ENCODE measurements at places on chromosomes 11 and 22.

GRCh38 chr11:58192229-58192628 is 3.4 kb downstream of the OR9Q2 start:
- DNase-seq: no peak

- DNase-seq: no peak
These were observed 8.5 kb upstream of the FEZ1 start for GRCh38 chr11:125504580-125504979.

- no peak for DNase-seq
These were observed 11.9 kb downstream of the SHANK3 start for GRCh38 chr22:50684501-50684900.

DNA sequence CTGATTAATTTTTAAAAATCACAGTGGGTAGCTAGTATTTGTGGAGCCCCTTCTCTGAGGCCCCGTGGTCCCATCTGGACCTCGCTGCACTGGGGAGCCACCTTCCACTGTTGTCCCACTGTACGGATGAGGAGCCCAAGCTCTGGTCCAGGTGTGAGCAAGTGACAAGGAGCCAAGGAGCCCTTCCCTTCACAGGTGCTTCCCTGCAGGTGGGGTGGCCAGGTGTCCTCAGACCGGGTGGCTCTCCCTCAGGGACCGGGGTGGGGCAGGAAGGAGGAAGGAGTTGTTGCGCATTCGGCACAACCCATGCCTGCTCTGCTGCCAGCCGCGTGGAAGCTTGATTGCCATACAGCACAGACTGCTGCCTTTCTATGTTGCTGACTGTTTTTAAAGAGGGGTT is 10.4 kb upstream of the SEPTIN5 start:
- no peak for DNase-seq

GRCh38 chr11:39209981-39210380 is 2249.5 kb downstream of the LRRC4C start:
- DNase-seq: no peak

- DNase-seq: no peak
These were observed at the start of gene DRD4 for GRCh38 chr11:636511-637332. DRD4 (plus strand) TSS chr11:637269; CDS start chr11:637305, 36 bp downstream.

GRCh38 chr11:95650276-95650675 is 139.3 kb downstream of the FAM76B start:
- DNase-seq: no peak

DNA sequence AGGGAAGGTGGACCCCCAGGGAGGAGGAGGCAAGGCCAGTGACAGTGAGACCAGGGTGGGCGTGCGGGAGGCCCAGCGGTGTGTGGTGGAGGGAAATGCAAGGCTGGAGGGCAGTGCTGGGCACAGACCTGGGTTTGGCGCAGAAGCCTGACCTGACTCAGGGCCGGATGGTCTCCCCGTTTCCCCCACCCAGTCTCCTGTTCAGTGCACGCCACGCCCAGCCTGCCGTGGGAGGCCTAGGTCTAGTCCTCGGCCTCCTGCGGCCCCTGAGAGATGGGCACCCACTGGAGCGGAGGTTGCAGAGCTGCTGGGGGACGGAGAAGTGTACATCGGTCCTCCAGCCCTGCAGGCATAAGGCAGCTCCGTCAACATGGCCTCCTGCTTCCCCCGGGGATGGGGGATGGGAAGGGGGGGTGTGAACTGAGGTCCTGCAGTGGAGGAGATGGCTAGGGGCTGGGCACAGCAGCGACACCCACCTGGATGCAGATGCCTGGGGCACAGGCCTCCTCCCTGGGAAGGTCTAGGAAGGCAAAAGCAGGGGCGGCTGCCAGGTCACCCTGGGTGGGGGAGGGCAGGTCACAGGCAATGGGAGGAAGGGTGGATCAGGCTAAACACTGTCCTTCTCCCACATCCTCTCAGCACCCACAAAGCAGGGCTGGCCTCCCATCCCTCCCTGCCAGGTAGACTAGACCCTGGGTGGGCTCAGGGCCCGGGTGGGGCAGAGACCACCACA is 15.9 kb downstream of the IL17REL start:
- DNase-seq: no peak

GRCh38 chr11:44950625-44951476 is at the start of gene TP53I11:
TP53I11 (minus strand) TSS chr11:44950883; CDS start chr11:44938335, 12,548 bp downstream.
- DNase-seq: no peak

DNA sequence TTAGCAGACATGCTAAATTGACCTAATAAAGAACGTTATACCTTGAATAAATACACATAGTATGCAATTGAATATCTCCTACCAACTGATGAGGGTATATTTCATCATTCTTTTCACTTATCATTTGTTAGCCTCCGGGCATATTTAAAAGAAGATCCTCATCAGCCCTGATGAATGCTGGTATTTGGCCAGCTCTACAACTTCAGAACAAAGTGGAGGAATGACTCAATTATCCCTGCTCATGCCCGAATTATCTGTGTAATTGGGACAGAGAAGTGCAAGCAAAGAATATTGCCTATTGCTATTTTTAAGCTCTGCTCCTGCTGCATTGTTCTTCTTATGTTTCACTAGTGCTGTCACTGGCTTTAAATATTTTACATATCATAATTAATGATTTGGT is 622.1 kb downstream of the METTL15 start:
- no peak for DNase-seq
